ENCODE measurements at places on chromosomes 13 and 19.

DNA sequence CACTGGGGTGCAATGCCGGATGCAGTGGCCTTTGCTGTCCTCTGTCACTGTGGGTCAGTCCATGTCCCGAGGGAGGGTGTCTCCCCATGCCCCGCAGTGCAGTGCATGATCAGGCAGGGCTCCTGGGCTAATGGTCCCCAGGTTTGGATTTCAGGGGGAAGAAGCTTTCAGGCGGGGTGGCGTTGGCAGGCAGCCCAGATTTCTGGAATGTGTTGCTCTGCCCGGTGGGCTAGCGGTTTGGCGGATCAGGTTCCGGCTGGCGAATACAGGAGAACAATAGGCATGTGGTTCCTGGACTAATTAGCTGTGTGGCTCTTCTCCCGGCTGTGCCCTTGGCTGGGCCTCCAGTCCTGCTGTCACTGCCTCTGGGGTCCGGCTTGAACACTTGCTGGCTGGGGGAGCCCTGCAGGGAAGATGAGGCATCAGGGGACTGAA is 141.3 kb downstream of the FGF9 start:
- no peak for DNase-seq

GRCh38 chr13:62113179-62113578 is 697.5 kb upstream of the PCDH20 start:
- no peak for DNase-seq

GRCh38 chr19:5586300-5587070 is 18.7 kb upstream of the TINCR start:
- DNase-seq = no peak

DNA sequence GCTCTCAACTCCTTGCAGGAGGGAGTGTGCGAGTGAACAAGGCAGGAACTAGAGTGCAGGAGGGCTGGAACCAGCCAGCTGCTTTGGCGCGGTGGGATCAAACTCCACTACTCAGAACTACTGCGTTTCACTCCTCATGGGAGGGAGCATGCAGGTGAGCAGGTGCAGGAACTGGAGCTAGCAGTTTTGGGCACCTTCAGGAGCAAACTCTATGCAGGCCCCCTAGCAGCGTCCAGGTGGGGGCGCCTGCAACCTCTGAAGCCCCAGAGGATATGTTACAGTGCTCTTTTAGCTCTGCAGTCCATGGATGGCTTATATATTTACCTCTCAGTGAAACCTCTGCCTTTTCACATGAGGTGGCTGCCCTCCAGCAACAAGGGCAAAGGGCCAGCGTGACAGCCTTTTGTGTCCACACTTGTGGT is 1303.4 kb downstream of the PCDH9 start:
- DNase-seq = no peak

DNA sequence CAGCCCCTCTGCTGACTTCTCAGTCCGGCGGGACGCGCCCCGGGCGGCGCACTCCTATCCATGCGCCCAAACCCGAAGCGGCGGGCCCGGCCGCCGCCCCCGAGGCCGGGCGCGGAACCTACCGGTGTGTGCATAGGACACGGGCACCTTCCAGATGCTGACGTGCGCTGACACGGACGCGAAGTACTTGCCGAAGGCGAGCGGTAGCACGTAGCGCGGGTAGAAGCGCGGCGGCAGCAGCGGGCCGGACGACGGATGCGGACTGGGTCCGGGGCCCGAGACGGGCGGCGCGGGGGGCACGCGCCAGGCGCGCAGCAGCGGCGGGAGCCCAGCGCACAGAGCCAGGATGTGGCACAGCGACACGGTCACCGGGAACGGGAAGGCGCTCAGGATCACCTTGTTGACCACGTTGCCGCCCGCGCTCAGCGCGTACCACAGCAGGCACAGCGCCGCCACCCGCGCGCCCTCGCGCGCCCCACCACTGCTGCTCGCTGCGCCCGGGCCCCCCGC is 338 bp downstream of the SLC35E1 start:
- DNase-seq = no peak

Measured in hypothalamus (tissue), 51 donors.